Activated CD4-positive, alpha-beta T cell treated with anti-CD3 and anti-CD28 coated beads for 4 hours (primary cell): ENCODE measurements at places on chromosomes 16 and 17.

DNA sequence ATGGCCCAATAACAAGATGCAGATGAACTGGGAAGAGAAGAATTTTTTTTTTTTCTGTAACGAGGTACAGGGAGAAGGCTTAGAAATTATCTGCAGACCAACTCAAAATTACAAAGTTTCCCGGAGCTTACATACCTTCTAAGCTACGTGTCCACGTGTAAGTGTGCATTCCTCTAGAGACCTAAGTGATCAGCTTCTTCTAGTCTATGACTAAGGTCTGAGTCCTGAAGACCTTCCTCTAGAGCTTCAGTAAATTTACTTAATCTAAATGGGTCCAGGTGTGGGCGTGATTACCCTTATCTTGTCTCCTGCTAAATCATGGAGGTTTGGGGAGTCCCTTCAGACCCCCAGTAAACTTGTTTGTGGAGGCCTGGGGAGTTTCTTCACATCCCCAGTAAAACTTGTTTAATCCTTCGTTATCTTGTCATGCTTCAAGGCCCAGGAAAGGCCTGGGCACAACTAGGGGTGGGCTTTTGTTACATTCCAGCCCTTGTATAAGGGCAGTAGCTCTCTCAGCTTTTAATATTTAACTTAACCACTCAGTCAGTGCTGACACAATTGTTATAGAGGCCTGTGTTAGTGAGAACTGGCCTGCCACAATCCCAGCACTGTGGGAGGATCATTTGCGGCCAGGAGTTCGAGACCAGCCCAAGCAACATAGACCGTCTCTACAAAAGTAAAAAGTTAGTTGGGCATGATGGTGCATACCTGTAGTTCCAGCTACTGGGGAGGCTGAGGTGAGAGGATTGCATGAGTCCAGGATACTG, 342.3 kb downstream of the SNX29 start:
- DNase-seq: no peak

GRCh38 chr17:10875984-10876555, 38.2 kb upstream of the PIRT start:
- DNase-seq: no peak

GRCh38 chr16:53968896-53969295, 264.9 kb downstream of the FTO start:
- DNase-seq: no peak

DNA sequence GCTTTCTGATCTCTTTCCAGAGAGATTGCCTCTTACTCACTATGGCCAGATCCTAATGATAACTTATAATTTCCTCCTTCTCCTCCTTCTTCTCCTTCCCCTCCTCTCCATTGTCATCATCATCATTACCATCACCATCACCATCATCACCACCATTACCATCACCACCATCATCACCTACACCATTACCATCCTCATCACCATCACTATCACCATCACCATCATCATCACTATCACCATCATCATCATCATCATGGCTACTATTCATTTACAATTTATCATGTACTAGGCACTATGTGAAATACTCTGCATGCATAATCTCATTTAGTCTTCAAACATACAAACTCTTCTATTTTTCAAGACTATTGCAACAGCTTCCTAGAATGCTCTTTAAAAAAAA, 540.9 kb upstream of the C16orf82 start:
- no peak for DNase-seq

- no peak for DNase-seq
Measured at GRCh38 chr16:62638964-62639870, 603.0 kb upstream of the CDH8 start.

DNA sequence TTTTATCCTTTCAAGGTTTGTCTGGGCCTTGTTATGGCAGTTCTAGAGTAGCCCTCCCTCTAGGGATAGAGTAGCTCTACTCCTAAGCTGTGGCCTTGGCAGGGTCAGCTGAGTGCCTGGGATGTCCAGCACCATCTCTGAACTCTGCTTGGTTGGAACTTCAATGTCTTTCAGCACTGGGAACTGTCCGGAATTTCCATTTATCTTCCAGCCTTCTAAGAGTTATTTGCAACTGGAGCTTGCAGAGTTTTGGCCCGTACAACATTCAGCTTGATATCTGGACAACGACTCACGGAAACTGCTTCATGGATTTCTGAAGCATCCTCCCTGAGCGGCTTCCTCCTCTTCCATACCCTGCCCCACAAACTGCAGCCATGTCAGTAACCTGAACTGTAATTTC, 22.9 kb downstream of the MMD start:
- DNase-seq: no peak

- DNase-seq: no peak
Measured at GRCh38 chr17:29715680-29716079, 93.0 kb upstream of the CORO6 start.

DNA sequence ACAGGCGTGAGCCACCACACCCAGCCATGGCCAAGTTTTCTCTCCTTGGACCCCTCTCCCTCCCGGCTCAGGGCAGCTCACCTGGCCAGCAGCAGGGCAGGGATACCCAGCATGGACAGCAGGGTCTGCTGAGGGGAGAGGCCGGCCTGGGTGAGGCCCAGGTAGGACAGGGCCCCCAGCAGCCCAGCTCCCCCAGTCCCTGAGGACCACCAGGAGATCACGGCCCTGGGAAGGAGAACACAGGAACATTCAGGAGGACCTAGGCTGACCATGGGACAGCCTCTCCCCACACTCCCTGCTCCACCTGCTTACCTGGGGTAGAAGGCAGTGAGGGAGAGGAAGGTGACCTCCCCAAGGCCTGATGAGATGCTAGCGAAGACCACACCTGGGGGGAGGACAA, 5.6 kb downstream of the CLN3 start:
- DNase-seq: no peak

- no peak for DNase-seq
Measured at GRCh38 chr16:85072947-85073346, 39.3 kb downstream of the CIBAR2 start.

DNA sequence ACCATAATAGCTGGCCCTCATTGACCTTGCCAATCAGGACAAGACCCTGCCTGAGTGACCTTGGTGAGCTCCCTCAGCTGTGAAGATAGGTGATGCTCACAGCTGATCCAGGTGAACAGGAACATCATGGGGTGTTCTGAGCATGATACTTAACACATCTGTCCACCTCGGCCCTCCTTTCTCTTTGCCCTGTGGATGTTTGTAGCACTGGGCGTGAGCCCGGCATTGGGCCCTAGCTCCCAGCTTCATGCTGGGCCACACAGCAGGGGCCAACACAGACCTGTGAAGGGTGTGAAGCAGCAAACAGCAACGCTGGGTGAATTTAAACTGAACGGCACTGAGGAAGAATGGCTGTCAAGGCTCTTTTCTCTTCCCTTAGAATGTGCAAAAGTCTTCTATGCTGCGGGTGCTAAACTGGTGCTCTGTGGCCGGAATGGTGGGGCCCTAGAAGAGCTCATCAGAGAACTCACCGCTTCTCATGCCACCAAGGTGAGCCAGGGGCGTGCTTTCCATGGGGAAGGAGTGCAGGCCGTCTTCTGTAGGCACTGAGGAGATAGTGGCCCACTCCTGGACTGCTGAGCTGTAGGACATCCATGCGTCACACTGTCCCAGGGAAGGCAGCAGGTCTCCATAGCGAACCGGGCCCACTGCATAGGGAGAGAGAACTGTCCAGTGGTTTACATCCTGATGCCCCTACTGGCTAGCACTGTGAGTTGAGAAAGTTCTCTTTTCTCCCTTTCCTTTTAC, 35.9 kb downstream of the TMEM11 start:
- DNase-seq: no peak

DNA sequence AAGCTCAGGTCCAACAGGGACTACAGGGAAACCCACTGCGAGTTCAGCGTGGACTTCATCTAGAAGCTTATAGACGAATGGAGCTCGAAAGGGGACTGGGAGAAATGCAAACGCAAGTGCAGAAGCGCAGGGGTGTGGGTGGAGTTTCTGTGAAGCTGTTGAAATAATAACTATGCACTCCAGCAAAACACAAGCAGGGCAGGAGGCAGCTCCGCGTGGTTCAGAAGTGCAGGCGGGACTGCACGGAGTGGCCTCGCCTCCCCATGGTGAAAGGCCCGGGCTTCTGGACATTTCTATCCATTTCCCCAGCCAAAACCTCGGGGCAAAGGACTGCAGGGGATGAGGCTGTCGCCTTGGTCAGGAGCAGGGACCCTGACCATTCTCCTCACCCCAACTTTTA, 74.5 kb downstream of the ZNF423 start:
- no peak for DNase-seq

- no peak for DNase-seq
Measured at GRCh38 chr16:75385507-75386152, 47.7 kb downstream of the CFDP1 start.

DNA sequence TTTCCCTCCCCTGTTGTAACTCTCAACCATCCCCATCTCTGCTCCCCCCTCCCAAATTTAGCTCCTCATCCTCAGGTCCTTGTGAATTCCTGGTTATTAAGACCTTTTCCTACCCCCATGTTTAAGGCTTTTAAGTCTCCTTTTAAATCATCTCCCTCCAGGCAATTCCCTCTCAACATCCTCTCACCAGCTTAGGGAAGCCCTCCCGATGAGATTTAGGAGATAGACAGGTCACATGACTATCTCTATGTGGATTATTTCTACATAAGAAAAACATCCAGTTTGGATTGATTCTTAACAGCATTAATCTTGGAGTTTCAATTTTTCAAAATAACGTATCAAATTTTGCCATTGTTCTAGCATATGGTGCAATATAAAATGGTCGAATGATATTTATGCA, 12.5 kb upstream of the WSB1 start:
- no peak for DNase-seq

GRCh38 chr16:86568677-86569623, 2.3 kb downstream of the FOXC2 start:
- DNase-seq: no peak

DNA sequence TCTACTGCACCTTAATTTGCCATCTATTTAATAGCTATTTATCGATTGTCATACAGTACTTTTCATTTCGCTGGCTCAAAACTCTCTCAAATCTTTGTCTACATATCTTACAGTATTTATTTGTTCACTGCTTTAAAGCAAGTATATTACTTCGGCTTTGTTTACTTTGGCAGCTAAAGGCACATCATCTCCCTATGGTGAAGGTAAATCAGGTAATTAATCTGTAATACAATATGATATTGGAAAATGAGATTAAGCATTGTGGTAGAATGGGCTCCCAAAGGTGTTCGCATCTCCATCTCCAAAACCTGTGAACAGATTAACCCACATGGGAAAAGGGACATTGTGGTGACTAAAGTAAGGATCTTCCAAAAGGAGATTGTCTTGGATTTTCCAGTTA, 6.5 kb downstream of the TMEM170A start:
- no peak for DNase-seq

GRCh38 chr17:78174870-78175642, 6.7 kb downstream of the SYNGR2 start:
- DNase-seq: no peak

- DNase-seq: no peak
Measured at GRCh38 chr17:81056312-81056711, 21.4 kb downstream of the BAIAP2 start.

- no peak for DNase-seq
Measured at GRCh38 chr17:74159226-74159840, 44.1 kb upstream of the RPL38 start.

- DNase-seq: no peak
Measured at GRCh38 chr17:68567035-68567434, 34.1 kb downstream of the FAM20A start.

DNA sequence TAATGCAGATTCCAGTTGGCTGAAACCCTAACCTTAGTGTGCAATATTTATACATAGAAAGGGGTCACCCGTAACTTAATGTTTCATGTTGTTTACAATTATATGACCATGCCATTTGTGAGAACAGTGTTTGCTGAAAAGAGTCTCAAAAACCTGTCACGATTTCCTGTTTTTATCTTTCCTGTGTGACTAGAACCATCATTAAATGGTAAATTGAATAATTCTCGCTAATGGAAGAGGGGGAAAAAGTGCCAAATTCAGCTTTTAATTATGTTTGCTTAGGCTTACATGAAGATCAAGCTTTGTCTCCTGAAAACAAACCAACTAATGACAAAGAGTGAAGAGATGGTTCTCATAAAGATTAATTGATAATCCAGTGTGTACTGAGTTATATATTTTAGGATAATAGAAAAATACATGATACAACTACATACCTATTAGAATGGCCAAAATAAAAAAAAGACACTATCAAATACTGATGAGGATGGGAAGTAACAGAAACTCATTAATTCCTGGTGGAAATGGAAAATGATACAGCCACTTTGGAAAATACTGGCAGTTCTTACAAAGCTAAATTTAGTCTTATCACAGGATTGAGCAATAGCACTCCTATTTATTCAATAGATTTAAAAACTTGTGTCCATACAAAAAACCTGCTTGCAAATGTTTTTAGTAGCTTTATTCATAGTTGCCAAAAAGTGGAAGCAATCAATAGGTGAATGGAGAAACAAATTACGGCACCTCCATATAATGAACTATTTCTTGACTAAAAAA, 141.7 kb downstream of the CDK5R1 start:
- no peak for DNase-seq

GRCh38 chr17:82849076-82849945, 9.5 kb upstream of the ZNF750 start:
- DNase-seq: no peak

DNA sequence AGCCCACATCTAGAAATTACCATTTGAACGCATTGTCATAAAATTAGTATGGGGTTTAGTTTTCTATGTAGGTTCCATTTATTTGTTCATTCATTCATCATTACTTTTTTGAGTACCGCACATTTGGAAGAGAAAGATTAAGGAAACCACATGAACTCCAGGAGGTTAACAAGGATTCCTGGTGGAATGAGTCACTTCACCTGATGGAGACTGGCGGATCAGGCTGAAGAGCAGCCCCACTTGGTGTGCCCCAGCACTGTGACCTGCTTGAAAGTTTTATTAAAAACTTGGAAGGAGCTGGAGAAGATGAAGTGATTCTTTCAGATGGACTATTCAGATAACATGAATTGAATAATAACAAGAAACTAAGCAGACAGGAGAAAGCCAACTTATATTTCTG, 293.6 kb upstream of the CDH11 start:
- no peak for DNase-seq

DNA sequence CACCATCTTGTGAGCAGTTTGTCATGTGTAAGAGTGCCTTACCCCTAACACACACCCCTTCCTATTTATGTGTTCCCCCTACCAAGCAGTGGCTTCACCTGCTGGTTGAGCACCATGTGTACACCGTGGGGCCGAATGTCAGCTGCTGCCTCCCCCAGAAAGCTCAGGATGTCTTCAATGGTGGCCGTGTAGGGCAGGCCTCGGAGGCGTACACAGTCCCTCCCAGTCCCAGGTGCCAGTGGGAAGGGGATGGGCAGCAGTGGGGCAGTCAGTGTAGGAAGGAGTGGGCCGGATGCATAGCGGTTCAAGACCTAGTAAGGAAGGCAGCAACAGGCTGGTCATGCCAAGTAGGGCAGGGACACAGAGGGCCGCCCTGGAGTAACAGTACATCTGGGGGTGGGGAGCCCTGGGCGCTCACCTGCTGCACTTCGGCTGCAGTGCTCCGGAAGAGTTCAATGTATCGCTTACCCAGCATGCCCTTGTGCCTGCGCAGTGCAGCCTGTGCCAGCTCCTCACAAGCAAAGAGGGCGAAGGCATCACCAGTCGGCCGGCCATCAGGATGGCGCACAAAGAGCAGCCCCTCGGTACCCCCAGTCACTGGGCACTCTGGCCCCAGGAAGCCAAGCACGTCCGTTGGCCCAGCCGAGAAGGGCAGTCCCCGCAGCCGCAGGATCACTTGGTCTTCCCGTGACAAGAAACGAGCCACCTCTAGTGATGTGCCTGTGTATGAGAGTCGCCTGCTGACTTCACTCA, 4.4 kb downstream of the ESRP2 start:
- DNase-seq: no peak
